Left cardiac atrium (tissue), 4 donors: ENCODE measurements at places on chromosomes 7 and 10. TPM values are rescaled to one million over a fixed set of nuclear protein-coding genes. Genes with fewer than 3 reads are reported as not detected.

LLCFC1 gene
- total RNA-seq = not detected

P4HA1 gene
- total RNA-seq = 51.0 TPM

DNA sequence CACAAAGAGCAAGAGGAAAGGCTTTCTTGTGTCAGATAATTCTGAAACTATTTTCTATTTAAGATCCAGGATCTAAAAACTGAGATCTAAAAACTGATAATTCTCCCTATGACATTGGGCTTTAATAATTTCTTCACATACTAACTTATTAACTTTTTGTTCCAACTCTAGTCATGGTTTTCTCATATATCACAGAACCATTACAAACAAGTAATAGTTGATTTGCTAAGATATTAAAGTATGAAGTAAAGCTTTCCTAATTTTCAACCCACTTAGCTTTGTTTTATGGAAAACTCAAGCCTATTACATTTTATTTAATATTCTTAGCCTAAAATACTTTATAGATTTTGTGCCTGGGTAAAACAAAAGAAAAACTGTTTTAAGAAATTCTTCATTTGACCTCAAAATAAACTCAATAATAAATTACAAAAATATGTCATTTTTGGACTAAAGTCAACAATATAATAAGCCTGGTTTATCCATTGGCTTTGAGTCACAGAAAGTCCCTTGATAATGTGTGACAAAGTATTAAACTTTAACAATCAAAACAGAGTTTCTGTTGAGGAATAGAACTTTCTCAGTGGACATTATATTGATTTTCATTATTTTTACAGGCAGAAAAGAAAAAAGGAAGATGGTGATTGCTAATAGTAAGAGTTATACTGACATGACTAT, 1142.9 kb upstream of the SORCS1 start:
- DNase-seq = no peak

GRCh38 chr7:117164620-117165019, 158.2 kb downstream of the WNT2 start:
- no peak for DNase-seq

DNA sequence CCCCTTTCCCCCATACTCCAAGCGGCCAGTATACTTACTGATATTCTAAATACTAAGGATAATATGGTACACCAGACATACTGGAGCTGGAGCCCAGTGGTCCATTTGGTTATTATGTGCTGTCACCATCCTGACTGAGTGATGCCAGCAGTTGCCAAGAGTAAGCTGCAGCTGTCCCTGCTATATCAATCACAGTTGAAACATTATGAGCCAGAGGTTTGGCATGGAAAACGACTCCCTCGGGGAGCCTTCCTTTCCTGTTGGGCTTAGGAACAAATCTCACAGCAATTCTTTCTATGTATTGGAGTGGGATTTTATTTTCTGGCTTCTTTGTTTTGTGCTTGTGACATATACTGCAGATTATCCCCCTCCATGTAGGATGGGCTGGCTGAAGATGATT, 32.6 kb downstream of the STRIP2 start:
- no peak for DNase-seq

DNA sequence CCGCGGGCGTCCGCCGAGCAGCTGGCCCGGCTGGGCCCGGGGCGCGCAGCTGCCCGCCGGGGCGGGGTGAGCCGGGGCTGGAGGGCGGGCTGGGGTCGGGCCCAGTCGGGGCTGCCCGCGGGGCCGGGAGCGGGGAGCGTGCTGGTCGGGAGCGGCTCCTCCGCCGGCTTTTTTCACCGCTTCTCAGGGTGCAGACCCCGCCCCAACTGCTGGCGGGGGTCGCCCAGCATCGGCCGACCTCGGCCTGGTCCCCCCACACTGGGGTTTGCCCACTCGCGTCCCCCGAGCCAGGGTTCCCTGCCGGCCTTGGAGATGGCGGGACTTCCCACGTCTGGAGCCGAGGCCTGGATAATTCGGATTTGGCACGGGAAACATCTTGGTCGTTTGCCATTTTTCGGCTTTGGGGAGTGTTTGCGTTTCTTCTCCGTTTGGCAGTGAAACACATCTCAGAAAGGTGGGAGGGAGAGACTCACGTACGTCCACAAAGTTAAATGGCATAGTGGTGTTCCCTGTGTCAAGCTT, 432 bp downstream of the TMEM248 start:
- DNase-seq = peak; percentile 58

- no peak for DNase-seq
These were observed 403.7 kb downstream of the GALNT17 start for GRCh38 chr7:71535616-71536015.

DNA sequence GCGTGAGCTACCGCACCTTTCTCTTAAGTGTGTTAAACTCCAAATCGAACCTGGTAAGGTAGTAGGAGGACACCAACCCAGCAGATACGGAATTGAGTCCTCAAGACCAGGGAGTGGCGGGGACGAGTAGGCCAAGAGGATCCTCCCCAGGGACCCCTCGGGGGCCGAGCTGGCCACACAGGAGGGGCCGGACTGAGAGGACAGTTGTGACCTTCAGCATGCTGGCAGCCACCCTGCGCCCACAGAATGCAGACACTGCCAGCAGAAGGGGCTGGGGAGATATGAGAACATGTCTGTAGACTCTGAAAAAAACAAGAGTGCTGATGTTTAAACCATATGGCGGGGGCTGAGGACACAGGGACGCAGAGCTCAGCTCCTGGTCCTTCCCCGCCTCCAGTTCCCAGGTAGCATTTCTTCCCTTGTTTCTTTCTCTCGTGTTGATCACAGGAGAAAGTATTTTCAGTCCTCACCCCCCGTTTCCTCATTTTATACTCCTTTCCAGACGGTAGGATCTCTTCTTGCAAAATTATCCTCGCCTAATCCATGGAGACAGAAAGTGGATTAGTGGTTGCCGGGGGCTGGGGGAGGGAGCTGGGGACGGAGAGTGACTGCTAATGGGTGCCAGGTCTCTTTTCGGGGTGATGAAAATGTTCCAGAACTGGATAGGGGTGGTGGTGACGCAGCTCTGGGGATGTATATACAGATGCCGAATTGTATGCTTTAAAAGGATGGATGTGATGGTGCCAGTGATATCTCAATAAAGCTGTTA, 11.5 kb upstream of the UNCX start:
- no peak for DNase-seq
